ENCODE measurements at places on chromosomes 2 and 18.

- H3K4me3 ChIP-seq: no peak overlapping the region
- no peaks in the 10 kb centered on the region for H3K27me3 ChIP-seq
- DNase-seq: peak; percentile 48
- H3K4me1 ChIP-seq: peaks cover 33% of the 10 kb centered on the region
- H3K27ac ChIP-seq: peak overlapping the region; percentile 89
Observed at GRCh38 chr2:25314514-25315315, 27.0 kb downstream of the DNMT3A start.

DNA sequence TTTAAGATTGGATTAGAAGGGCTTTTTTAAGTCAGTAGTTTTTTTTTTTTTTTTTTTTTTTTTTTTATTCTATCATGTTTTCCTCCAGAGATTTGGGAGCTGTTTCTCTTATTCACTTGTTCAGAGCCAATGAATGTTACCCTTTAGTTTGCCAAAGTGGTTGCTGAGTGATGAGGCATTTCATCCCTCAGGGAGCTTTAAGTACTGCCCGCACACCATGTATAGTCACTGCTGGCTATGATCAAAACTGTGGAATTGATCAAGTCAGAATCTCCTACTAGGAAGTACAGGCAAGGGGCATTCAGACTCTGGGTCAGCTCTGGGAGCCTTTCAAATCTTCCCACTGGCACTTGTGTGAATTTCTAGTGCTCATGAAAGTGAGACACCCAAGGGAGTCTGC, 201.6 kb downstream of the IKZF2 start:
- H3K27me3 ChIP-seq: no peaks in the 10 kb centered on the region
- peaks cover 24% of the 10 kb centered on the region for H3K4me1 ChIP-seq
- no peak overlapping the region for H3K27ac ChIP-seq
- H3K36me3 ChIP-seq: peaks cover 7% of the 10 kb centered on the region
- no peak for DNase-seq

GRCh38 chr2:216283038-216283900, 89.0 kb downstream of the MARCHF4 start:
- H3K27me3 ChIP-seq: peaks cover 15% of the 10 kb centered on the region
- DNase-seq: no peak
- no peak overlapping the region for H3K4me3 ChIP-seq
- H3K27ac ChIP-seq: no peak overlapping the region
- peaks cover 9% of the 10 kb centered on the region for H3K4me1 ChIP-seq
- H3K36me3 ChIP-seq: no peaks in the 10 kb centered on the region

- H3K27me3 ChIP-seq: no peaks in the 10 kb centered on the region
- peaks cover 26% of the 10 kb centered on the region for H3K36me3 ChIP-seq
- DNase-seq: no peak
Observed at GRCh38 chr2:54524226-54524991, 68.3 kb downstream of the SPTBN1 start.

GRCh38 chr18:75108579-75109318, 100.2 kb downstream of the PTGR3 start:
- DNase-seq: no peak
- peaks cover 14% of the 10 kb centered on the region for H3K4me1 ChIP-seq
- no peak overlapping the region for H3K4me3 ChIP-seq
- no peak overlapping the region for H3K27ac ChIP-seq
- H3K36me3 ChIP-seq: no peaks in the 10 kb centered on the region

GRCh38 chr2:206054952-206055351, 31.0 kb downstream of the INO80D start:
- no peak overlapping the region for H3K4me3 ChIP-seq
- DNase-seq: no peak
- H3K4me1 ChIP-seq: peaks cover 3% of the 10 kb centered on the region
- H3K27me3 ChIP-seq: no peaks in the 10 kb centered on the region

- no peak overlapping the region for H3K27ac ChIP-seq
- no peak overlapping the region for H3K4me3 ChIP-seq
Observed at GRCh38 chr2:119174216-119174992, 15.9 kb upstream of the C1QL2 start.

DNA sequence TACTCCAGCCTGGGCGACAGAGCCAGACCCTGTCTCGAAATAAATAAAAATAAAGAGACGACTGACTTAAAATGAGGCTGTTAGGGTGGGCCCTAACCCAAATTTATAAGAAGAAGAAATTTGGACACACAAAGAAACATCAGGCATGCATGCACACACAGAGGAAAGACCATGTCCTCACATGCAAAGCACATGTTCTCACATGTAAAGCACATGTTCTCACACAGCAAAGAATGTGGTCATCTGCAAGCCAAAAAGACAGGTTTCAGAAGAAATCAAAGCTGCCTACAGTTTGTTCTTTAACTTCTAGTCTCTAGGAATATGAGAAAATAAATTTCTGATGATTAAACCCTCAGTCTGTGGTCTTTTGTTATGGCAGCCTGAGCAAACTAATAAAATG, 132.3 kb upstream of the CRIM1 start:
- H3K4me3 ChIP-seq: no peak overlapping the region
- no peak overlapping the region for H3K27ac ChIP-seq
- H3K36me3 ChIP-seq: no peaks in the 10 kb centered on the region
- no peaks in the 10 kb centered on the region for H3K4me1 ChIP-seq
- no peaks in the 10 kb centered on the region for H3K27me3 ChIP-seq
- no peak for DNase-seq

DNA sequence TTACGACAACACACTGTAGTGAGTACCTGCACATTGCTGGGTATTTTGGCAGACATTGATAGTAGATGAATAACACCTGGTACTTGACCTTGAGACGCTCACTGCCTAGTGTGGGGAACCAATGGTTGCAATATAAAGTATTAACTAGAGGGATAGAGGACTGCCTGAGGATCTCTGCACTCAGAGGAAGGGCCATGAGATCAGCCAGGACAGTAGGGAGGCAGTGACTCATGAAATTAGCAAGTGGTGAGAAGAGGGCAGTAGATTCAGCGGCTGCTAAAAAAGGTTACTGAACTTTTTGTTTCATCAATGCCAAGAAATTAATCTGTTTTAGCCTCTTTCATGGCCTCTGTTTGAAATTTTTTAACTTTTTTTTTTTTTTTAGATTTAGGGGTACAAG, 250.8 kb upstream of the TCF4 start:
- H3K27me3 ChIP-seq: no peaks in the 10 kb centered on the region
- no peak overlapping the region for H3K27ac ChIP-seq
- H3K4me1 ChIP-seq: peaks cover 1% of the 10 kb centered on the region
- H3K4me3 ChIP-seq: no peak overlapping the region

DNA sequence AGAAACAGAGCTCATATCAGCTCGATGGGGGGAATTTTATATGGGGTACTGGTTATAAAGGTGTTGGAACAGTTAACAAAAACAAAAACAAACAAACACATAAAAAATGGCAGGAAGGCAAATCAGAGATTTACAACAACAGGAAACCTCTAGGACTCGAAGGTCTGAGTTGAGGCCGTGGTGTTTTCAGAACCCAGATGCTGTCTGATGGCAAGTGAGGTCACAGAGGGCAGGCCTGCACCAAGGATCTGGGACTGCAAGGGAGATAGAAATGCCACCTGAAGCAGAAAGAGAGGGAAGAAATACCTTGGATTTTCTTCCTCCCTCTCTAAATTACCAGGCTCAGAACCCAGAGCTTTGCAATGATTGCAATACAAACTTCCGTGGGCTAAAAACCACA, 429.5 kb downstream of the ZNF521 start:
- peaks cover 28% of the 10 kb centered on the region for H3K27me3 ChIP-seq
- no peaks in the 10 kb centered on the region for H3K4me1 ChIP-seq
- H3K36me3 ChIP-seq: no peaks in the 10 kb centered on the region
- no peak for DNase-seq
- no peak overlapping the region for H3K27ac ChIP-seq

DNA sequence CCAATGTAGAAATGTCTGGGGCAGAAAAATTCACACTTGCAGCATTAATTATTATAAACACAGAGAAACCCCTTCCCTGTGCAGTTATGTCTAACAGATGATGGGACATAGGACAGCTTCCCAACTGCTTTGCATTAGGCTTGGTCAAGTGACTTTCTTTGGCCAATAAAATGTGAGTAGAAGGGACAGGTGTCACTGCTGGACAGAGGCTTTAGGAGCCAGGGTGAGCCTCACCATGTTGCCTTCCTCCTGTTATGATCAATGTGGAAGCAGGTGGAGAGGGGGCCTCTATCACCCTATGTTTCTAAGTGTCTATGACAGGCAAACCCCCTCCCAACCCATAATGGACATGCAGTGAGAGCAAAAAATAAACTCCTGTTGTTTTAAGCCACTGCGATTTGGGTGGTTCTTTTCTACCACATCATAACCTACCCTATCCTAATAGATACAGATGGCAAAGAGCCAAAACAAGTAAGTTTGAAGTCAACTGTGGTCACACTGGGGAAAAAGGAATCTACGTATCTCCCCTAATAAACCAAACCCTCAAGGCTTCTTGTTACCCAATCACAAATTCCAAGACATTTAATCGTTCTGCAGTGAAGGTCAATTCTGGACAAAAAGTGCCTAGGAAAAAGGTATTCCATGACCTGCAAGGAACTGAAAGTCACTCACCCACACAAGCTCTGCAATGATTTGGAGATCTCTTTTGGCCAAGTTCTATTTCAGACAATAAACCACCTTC, 28.6 kb upstream of the POU3F3 start:
- H3K36me3 ChIP-seq: peaks cover 1% of the 10 kb centered on the region
- no peak overlapping the region for H3K4me3 ChIP-seq
- H3K27me3 ChIP-seq: peaks cover 54% of the 10 kb centered on the region
- no peak for DNase-seq
- no peaks in the 10 kb centered on the region for H3K4me1 ChIP-seq

DNA sequence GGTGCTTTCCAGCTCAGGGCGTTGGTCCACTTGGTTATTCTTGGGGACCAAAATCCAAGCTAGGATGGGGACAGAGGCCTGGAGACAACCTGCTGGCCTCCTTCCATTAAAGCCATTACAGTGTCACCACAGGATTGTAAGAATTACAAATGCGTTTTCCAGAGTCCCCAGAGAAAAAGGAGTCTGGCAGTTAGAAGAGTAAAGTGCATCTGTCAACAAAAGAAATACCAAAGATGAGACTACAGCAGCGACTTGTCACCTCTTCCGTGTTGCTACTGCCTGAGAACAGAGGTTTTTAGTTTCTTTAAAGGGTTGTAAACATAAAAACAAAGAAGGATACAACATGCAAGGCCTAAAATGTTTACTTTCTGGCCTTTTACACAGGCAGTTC, 235.7 kb downstream of the AGAP1 start:
- no peak for DNase-seq
- H3K27me3 ChIP-seq: no peaks in the 10 kb centered on the region
- no peak overlapping the region for H3K27ac ChIP-seq
- peaks cover 3% of the 10 kb centered on the region for H3K36me3 ChIP-seq
- no peaks in the 10 kb centered on the region for H3K4me1 ChIP-seq

- H3K36me3 ChIP-seq: no peaks in the 10 kb centered on the region
- DNase-seq: no peak
- H3K4me1 ChIP-seq: peaks cover 5% of the 10 kb centered on the region
- H3K27me3 ChIP-seq: peaks cover 26% of the 10 kb centered on the region
Observed at GRCh38 chr2:100136310-100136709, 6.1 kb downstream of the AFF3 start.

DNA sequence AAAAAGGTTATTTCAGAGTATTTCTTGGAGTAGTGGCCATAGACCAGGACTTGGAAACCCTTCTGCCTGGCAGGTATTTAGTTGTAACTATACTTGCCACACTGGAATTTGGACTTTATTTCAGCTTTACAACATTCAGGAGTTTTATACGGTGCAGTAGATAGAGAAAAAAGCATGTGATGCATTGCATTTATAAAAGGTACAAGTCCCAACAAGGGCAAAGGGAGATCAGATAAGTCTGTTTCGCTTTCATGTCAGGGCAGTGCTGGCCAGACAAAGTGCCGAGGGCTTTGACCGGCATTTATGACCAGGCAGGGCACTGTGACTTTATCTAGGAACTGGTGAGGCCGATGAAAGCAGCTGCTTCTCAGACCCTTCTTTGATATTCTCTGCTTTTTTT, 145.4 kb downstream of the RTN4 start:
- H3K36me3 ChIP-seq: no peaks in the 10 kb centered on the region
- H3K4me3 ChIP-seq: no peak overlapping the region
- H3K27ac ChIP-seq: no peak overlapping the region
- DNase-seq: no peak
- H3K4me1 ChIP-seq: no peaks in the 10 kb centered on the region

DNA sequence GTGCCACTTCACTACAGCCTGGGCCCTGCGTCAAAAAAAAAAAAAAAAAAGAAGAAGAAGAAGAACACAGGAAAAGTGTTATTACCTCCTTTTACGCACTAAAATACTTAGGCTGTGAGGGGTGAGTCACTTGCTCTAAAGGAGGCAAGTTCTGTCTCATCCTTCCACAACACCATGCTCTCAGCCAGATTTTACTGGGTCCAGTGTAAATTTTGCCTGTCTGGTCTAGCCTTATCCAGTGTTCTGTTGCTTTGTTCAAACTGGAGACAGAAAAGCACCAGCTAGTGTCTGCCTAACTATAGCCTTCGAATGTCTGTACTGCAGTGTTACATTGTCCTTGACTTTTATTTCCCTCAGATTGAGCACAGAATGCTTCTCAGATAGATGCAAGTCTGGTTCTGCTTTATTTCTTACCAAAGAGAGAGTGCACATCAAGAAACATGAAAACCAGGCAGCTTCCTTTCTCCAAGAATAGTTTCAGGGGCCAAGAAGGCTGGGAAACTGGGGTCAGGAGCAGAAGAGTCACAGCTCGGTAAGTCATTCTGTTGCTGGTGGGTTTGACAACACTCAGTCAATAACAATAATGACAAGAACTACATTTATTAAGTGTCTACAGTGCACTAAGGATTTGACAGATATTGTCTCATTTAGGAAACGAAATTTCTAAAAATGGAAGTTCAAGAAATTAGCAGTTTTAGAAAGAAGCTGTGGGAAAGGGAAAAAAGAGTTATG, 3.1 kb upstream of the MSGN1 start:
- no peak overlapping the region for H3K4me3 ChIP-seq
- peaks cover 3% of the 10 kb centered on the region for H3K27me3 ChIP-seq
- DNase-seq: no peak

All from mesothelial cell of epicardium (in vitro differentiated cells).